Esophagus squamous epithelium (tissue), 5 donors: ENCODE measurements at places on chromosomes 1 and 21. TPM values are rescaled to one million over a fixed set of nuclear protein-coding genes. Genes with fewer than 3 reads are reported as not detected.

DNA sequence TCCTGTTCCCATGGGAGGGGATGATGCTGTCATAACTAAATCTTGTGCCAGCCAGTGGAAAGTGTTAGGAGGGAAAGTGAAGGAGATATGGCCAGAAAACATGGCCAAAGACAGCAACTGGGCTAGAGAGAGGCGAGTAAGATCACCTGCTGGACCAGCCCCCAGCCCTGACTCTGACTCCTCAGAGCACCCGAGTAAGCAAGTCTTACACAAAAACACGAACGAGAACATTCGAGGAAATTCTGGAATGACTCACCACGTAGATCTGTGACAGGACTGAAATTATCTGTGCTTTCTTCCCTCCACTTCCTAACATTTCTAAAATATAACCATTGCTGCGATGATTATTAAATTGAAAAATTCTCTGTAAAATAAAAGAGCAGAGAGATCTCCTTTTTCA lies 9.2 kb downstream of the ZNF496 start:
- H3K27me3 ChIP-seq = no peaks in the 10 kb centered on the region
- no peak overlapping the region for H3K4me3 ChIP-seq
- H3K4me1 ChIP-seq = no peaks in the 10 kb centered on the region
- no peak for DNase-seq
- H3K36me3 ChIP-seq = no peaks in the 10 kb centered on the region
- H3K27ac ChIP-seq = no peak overlapping the region

DNA sequence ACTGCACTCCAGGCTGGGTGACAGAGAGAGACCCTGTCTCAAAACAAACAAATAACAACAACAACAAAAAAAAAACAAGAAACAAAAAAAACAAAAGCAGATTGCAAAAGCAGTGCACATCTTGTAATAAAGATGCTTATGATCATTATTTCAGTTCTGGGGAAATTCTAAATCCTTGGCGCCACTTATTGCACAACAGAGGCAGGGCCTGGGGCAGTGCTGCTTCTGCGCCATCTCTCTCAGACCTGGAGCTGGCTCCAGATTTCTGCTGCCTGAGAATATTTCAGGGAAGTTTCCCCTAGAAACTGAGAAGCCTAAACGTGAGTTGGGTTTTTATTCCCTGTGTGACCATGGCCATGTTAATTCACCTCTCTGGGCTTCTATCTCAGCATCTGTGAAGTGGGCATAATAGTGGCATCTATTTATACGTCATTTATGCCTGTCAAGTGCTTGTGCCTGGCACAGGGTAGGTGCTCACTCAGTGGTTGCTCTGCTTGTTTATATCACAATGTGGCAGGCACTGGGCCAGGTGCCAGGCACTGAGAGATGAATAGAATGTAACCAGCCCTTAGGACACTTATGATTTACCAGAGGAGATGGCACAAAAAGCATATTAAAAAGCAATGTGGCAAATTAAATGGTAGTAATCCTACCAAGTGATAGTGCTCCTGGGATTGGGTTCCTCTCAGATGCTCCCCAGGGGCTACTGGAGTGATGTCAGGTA lies 67.9 kb downstream of the MDM4 start:
- H3K4me1 ChIP-seq = no peaks in the 10 kb centered on the region
- no peak overlapping the region for H3K4me3 ChIP-seq
- H3K27me3 ChIP-seq = no peaks in the 10 kb centered on the region

NBPF4 gene
- total RNA-seq = not detected

DNA sequence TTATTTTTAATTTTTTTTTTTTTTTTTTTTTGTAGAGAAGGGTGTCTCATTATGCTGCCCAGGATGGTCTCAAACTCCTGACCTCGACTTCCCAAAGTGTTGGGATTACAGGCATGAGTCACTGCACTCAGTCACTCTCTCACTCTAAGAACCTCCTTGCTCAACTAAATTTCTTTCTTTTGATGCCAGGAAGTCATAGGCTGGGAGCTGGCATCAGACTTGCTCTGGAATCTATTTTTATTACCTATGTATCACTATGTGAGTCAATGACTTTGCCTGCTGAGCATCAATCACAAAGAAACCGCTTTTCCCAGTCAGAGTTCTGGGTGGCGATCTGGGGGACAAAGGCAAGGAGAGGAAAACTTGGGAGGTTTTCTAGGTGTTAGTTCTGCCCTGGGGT lies 35.5 kb upstream of the PARP1 start:
- DNase-seq = no peak
- H3K4me1 ChIP-seq = no peaks in the 10 kb centered on the region
- H3K27me3 ChIP-seq = no peaks in the 10 kb centered on the region
- H3K4me3 ChIP-seq = no peak overlapping the region
- H3K36me3 ChIP-seq = no peaks in the 10 kb centered on the region

- no peaks in the 10 kb centered on the region for H3K27me3 ChIP-seq
- H3K4me3 ChIP-seq = no peak overlapping the region
- H3K36me3 ChIP-seq = no peaks in the 10 kb centered on the region
- no peak for DNase-seq
- H3K27ac ChIP-seq = no peak overlapping the region
These were observed 63.7 kb downstream of the RNASEL start for GRCh38 chr1:182525342-182525741.

GFI1 gene
- total RNA-seq = 1.3 TPM

DNA sequence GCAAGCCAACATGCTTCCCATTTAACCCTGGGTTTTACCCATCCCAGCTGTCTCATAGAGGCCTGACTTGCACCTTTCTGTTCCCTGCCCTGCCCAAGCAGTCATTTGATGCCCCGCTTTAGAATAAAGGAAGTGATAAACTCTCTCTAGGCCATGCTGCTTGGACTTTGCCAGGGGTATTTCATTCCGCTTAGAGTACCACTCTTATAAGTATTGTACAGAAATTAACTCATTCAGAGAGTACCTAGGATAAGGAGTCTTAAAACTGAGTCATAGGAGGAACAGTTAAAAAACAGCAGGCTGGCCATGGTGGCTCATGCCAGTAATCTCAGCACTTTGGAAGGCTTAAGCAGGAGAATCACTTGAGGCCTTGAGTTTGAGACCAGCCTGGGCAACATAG lies 21.0 kb upstream of the LYST start:
- no peak overlapping the region for H3K4me3 ChIP-seq
- no peaks in the 10 kb centered on the region for H3K36me3 ChIP-seq
- H3K27ac ChIP-seq = no peak overlapping the region
- H3K4me1 ChIP-seq = peaks cover 20% of the 10 kb centered on the region

DNA sequence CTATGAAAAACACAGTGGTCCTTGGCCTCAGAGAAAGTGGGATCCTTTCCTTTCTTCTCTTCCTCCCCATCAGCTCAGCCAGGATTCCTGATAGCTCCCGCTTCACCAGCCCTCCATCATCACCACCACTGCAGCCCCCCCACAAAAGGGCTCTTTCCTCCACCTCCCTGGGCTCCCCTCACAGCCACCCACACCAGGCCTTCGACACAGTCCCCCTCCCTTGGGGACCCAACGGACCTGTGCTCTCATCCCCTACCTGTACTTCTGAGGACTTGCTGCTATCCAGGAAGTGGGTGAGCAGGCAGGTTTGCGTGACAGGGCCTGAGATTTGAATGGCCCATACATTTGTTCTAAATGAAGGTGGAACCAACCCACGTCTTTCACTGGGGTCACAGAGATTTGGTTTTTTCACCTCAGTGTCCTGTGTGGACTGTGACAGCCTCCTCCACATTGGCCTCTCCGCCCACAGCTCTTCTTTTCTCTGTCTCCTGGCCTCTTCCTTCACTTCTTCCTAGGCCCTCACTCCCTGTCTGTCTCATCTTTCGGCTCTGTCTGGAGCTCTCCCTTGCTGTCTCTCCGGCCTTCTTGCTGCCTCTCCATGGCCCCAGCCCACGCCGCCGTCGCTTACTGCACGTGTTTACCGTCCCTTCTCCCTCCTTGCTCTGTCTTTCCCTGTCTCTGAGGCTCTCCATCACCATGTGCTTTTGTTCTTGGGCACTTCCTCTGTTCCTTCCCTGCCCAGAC lies 238.6 kb downstream of the FOXD2 start:
- H3K36me3 ChIP-seq = no peaks in the 10 kb centered on the region
- no peak overlapping the region for H3K4me3 ChIP-seq
- no peaks in the 10 kb centered on the region for H3K4me1 ChIP-seq
- no peak overlapping the region for H3K27ac ChIP-seq
- peaks cover 5% of the 10 kb centered on the region for H3K27me3 ChIP-seq

RIPPLY3 gene
- not detected for total RNA-seq

DNA sequence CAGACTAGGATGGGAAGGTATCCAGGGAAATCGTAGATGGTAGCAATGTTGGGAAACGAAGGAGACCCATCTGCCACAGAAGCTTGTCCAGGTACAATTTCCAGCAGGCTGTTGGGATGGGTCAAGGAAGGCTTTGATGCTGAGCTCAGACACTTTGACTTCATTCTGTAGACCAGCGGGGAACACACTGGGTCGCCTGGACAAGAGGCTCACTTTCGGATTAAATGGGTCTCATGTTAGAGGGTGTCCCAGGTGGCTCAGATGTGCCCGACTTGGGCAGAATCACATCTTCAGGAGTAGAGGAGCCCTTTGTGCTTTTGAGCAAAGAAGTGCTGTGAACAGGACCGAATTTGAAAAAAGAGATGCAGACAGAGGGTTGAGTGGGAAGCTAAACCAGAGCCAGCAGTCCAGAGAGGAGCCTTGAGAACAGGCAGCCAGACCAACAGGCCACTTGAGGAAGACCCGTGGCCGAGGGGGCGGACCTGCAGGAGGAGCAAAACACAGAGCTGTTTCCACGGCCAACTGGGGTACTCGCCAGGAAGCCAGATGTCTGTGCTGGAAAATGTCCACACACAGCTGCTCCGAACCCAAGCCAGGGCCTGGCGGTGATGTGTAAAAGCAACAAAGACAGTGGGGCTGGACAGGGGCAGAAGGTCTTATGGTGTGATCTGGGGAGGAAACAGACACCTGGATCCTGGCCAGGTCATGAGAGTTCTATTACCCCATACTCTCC lies 146.9 kb downstream of the AJAP1 start:
- no peaks in the 10 kb centered on the region for H3K36me3 ChIP-seq
- no peak overlapping the region for H3K4me3 ChIP-seq
- no peaks in the 10 kb centered on the region for H3K4me1 ChIP-seq
- no peaks in the 10 kb centered on the region for H3K27me3 ChIP-seq
- H3K27ac ChIP-seq = no peak overlapping the region

DNA sequence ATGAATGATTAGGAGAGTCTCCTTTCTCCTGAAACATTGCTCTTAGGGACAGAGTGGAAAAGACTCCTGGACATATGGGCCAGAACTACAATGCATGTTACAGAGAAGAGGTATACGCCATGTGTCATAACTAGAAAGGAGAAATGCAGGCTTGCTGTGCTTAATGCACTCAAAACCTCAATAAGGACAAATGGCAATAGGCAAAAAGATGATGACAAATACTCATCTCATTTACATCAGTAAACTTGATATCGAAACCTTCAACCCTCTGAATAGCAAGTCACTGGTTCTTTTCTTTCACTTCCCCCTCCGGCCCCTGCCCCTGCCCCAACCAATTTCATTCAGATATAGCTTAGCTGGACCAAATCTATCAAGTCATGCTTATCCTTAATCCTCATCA lies 1.9 kb upstream of the GPR88 start:
- H3K27me3 ChIP-seq = peaks cover 4% of the 10 kb centered on the region
- DNase-seq = no peak
- no peaks in the 10 kb centered on the region for H3K36me3 ChIP-seq
- no peak overlapping the region for H3K27ac ChIP-seq

PPP2R5A gene
- total RNA-seq = 78.8 TPM

DNA sequence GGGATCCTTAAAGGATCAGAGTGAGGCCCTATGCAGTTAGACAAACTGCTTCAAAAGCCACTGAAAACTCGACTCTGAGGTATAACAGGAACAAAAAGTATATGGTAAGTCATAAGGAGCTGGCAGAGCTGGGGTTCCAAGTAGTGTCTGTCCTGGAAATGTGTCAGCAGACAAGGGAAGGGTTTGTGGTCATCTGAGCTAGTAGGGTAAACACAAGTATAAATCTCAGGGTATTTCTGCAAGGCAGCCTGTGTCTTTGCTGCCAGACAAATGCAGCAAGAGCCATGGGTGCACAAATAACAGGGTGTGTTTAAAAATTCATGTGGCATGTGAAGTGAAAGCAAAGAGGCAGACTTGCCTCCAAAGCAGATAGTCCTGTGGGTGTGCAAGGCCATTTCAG lies 759.0 kb upstream of the ADAMTS5 start:
- no peak overlapping the region for H3K27ac ChIP-seq
- no peaks in the 10 kb centered on the region for H3K4me1 ChIP-seq
- H3K4me3 ChIP-seq = no peak overlapping the region
- H3K27me3 ChIP-seq = no peaks in the 10 kb centered on the region

DNA sequence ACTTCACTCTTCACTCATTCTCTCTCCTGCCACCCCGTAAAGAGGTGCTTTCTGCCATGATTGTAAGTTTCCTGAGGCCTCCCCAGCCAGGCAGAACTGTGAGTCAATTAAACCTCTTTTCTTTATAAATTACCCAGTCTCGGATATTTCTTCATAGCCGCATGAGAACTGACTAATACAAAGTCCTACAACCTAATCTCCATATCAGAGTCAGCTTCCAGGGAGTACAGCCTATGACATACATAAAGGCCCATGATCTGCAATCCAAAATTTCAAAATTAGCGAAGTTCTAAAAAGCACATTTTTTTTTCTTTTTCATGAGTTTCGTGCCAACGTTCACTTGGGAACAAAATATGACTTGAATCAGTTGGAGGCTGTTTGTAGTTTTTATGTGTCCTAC lies 256.9 kb upstream of the DUSP10 start:
- no peaks in the 10 kb centered on the region for H3K27me3 ChIP-seq
- H3K27ac ChIP-seq = no peak overlapping the region
- no peak overlapping the region for H3K4me3 ChIP-seq
- H3K4me1 ChIP-seq = no peaks in the 10 kb centered on the region
- DNase-seq = no peak
- H3K36me3 ChIP-seq = no peaks in the 10 kb centered on the region

GRCh38 chr1:39754026-39754570 lies 15.4 kb downstream of the PPIE start:
- no peaks in the 10 kb centered on the region for H3K4me1 ChIP-seq
- H3K27ac ChIP-seq = peak overlapping the region; percentile 23
- peaks cover 20% of the 10 kb centered on the region for H3K36me3 ChIP-seq
- DNase-seq = no peak

- no peak overlapping the region for H3K27ac ChIP-seq
- H3K4me3 ChIP-seq = no peak overlapping the region
- H3K27me3 ChIP-seq = no peaks in the 10 kb centered on the region
- no peaks in the 10 kb centered on the region for H3K4me1 ChIP-seq
These were observed 179.5 kb downstream of the GALNT2 start for GRCh38 chr1:230246551-230246950.

OLFML2B gene
- total RNA-seq = 1.4 TPM
